ENCODE measurements at places on chromosomes 11 and 22. TPM values are rescaled to one million over a fixed set of nuclear protein-coding genes. Genes with fewer than 3 reads are reported as not detected.

Gene RCOR2
- total RNA-seq = 0.13 TPM

Gene TSPAN18
- 26.3 TPM for total RNA-seq

Gene INPP5J
- 0.25 TPM for total RNA-seq

Gene FAM111B
- total RNA-seq = 11.0 TPM

Gene APOBEC3B
- 0.76 TPM for total RNA-seq

Gene KCNJ11
- total RNA-seq = 0.64 TPM

Gene DDX25
- total RNA-seq = not detected

Gene RBFOX2
- 99.2 TPM for total RNA-seq

Gene TRIM6
- total RNA-seq = 3.9 TPM

Gene BBOX1
- total RNA-seq = not detected

Gene CNTN5
- total RNA-seq = not detected

Gene OR4D11
- not detected for total RNA-seq

Gene LDHAL6A
- total RNA-seq = not detected

Gene OR2D2
- total RNA-seq = 0.25 TPM

Gene TSSK2
- total RNA-seq = not detected

Gene MPEG1
- not detected for total RNA-seq

Gene VPS37C
- 5.1 TPM for total RNA-seq

Gene KRTAP5-11
- total RNA-seq = not detected

Gene DNAJB7
- not detected for total RNA-seq

Gene OR51I1
- not detected for total RNA-seq
